CD4-positive, alpha-beta T cell treated with Interferon gamma for 1 hour (primary cell): ENCODE measurements at places on chromosomes 12 and 14.

GRCh38 chr12:24302708-24303107 is 353.2 kb upstream of the SOX5 start:
- no peak for DNase-seq

GRCh38 chr14:69460093-69460701 is 24.3 kb upstream of the PLEKHD1 start:
- DNase-seq, result peak; percentile 58

DNA sequence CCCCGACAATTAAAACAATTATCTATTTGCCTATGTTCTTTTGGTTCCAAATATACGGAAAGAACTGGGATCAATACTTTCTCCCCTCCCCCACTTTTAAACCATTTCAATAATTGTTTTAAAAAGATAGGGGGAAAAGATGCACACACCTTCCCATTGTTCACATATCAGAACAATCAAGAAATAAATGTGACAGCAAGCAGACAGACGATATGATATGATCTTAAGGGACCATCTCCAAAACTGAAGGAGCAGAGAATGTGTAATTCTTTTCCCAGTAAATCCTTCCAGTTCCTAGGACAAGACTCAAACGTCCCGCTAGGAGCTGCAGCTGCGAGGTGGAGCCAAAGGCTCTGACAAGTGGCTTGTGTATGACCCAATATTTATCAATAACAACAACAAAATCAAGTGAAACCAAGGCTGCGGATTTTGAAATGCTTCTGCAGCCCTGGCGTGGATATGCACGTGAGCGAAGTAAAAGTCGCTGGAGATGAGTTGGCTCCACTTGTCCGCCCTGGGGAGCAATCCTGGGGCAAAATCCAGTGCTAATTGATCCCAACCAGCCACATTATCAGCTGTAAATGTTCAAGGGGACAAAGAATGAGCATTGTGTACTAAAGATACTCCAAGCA is 8.2 kb upstream of the FOXG1 start:
- DNase-seq, result no peak

GRCh38 chr14:33564774-33565630 is 385.9 kb downstream of the EGLN3 start:
- DNase-seq, result no peak

DNA sequence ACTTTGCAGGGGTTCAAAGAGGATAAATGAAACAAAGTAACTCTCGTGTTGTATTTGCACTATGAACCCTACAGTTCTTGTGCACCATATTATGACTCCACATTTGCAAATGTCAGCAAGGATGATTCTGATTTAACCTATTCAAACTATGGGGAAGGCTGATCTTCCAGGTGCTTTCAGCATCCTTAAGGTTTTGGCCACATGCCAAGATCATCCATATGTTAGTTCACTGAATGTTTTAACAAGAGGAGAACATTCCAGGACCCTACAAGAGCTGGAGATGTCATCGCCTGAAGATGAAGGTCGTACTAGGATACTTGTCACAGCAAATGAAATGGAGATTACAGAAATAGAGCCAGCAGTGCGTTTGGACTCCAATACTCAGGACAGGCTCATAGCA is 114.2 kb downstream of the DHRS2 start:
- DNase-seq, result no peak

DNA sequence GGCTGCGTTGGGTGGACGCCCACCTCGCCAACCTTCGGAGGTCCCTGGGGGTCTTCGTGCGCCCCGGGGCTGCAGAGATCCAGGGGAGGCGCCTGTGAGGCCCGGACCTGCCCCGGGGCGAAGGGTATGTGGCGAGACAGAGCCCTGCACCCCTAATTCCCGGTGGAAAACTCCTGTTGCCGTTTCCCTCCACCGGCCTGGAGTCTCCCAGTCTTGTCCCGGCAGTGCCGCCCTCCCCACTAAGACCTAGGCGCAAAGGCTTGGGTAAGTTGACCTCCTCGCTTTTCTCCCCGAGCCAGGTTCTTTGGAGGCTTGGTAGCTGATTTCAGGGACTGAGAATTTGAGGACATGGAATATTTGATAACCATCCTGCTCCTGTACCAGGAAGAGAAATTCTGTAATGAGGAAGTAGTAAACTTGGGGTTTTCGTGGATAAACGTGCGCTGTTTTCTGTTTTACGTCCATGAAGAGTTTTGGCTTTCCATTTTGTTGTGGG is 530 bp downstream of the APAF1 start:
- no peak for DNase-seq

- DNase-seq, result no peak
These were observed 234.9 kb upstream of the PLEKHG7 start for GRCh38 chr12:92467886-92468285.

DNA sequence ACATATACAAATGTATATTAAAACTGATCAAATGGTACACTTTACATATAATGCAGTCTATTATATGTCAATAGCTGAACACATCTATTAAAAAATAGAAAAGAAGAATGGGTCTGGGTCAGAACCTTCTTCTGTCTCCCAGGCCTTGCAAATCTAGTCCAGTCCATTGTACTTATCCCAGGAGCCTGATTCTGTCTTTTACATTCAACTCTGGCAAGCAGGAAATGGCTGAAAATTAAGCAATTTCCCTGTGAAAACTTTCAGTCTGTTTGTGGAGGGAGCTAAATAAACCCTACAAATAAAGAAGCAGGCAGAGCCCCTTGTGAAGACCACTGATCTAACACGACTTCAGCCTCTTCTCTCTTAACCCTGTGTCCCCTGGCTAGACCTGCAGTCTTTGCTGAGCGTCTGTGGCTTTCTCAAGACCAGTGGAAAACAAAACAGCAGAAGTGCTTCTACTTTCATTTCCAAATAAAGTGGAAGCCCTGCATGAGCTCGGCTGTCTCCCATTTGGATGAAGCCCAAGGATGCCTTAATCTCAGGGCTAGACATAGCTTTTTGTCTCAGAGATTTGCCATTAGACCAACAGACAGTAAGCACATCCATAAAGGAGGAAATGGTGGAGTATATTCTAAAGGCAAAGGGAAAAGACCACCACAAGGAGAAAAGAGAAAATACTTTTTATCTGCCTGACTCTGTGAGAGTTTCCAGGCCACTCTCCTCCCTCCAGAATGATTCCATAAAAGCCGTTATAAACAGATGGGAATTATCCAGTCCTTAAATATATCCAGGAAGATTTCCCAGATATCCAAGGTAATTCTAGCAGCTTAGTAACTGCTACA is 48.2 kb downstream of the CRACR2A start:
- DNase-seq, result no peak
